Endothelial cell of umbilical vein (primary cell): ENCODE measurements at places on chromosomes 7 and 10. TPM values are rescaled to one million over a fixed set of nuclear protein-coding genes. Genes with fewer than 3 reads are reported as not detected.

- no peak for DNase-seq
These were observed 213.1 kb downstream of the EMX2 start for GRCh38 chr10:117755659-117756014.

The ZNF425 gene
- 0.45 and 0.68 TPM in 2 replicates for polyA plus RNA-seq

- DNase-seq = no peak
These were observed 45.8 kb upstream of the RHEB start for GRCh38 chr7:151565541-151565940.

DNA sequence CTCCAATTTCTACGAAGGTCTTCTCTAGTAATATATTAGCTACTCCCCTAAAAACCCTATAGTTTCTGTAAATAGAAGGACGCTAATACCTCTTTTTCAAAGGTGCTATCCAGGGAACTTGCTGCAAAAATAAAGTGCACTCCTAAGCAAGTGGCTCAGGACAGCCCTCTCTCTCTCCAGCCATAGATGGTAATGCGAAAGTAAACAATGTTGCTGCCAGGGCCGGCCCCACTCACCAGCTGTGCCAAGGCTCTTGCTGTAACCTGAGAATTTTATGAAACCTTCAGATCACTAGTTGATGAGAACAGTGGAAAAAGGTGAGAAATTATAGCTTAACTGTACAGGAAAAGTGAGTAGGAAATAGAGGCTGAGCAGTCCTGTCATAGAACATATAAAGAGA lies 10.9 kb upstream of the TAS2R39 start:
- DNase-seq = peak; percentile 5

DNA sequence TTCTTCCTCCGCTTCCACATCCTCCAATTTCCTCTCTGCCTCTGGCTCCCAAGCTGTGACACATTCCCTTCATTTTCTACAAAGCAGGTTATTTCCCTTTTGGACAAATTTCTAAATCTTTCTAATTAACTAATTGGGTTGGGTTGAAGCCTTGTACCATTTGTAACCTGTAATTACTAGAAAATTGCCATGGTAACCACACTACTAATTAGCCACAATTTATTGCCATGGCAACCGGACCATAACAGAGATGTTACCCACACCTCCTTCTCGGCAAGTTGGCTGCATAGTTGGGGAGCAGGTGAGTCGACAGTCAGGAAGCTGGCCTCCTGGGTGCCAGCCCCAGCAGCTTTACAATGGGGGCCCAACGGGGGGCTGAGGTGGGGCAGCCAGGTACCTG lies 61.6 kb downstream of the GOLGA7B start:
- DNase-seq = no peak

The NACAD gene
- polyA plus RNA-seq = 1.4 and 1.5 TPM in 2 replicates

GRCh38 chr10:73841526-73842285 lies 30.3 kb upstream of the NDST2 start:
- no peak for DNase-seq

DNA sequence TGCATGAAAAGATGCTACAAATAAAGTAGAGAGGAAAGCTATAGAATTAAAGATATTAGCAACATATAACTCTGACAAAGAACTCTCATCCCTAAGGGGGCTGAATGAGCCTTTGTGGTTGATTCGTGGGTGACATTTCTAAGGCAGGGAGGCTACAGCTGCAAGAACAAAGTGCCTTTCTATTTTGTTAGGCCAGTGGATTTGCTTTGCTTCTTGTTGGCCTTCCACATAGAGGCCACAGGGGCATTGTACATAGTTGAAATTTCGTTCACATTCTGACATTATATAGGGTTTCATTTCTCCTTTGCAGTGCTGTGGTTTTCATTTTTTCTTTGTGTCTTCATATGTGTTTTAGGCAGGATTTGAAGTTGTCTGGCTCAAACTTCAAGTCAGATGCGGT lies 819.2 kb upstream of the C7orf33 start:
- DNase-seq = no peak
